ENCODE measurements at places on chromosomes 1 and 21. TPM values are rescaled to one million over a fixed set of nuclear protein-coding genes. Genes with fewer than 3 reads are reported as not detected.

GRCh38 chr1:243494741-243495431 is 239.0 kb downstream of the SDCCAG8 start:
- DNase-seq, result no peak

- DNase-seq, result no peak
Measured at GRCh38 chr1:194930132-194930531, 1678.1 kb downstream of the KCNT2 start.

GRCh38 chr1:186082235-186082937 is 292.7 kb downstream of the TPR start:
- DNase-seq, result peak; percentile 99

DNA sequence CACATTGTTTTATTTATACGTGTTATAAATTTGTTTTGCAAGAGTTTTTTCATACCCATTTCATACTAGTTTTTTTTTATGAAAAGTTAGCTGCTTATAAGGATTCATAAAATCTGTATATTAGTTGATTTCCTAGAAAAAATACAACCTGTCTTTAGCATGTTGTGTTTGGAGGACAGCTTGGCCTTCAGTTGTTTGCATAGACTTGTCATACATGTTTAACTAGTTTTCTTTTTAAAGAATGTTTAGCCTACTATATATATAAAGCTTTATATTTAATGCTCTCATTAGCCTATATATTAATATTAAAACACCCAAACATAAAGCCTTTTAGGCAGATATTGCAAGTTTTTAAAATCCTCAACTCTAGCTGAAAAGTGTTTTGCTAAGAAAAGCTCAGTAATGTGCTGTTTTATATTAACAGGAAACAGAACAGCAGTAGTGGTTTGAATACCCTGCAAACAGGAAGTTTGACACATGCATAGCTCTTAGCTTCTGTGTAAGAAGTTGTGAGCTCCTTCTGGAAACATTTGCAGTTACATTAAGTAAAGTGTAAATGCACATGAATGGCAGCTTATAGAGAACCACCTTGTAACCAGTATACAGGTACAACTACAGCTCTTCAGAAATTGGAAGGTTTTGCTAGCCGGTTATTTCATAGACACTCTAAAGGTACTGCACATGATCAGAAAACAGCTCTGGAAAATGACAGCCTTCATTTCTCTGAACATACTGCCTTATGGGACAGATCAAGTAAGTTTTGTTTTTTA is at the start of gene PRKACB:
Gene PRKACB (plus strand): TSS at position 476 of the 770 bp plus-strand sequence. CDS start 91 bp downstream, at position 567.
- peak; percentile 3 for DNase-seq

DNA sequence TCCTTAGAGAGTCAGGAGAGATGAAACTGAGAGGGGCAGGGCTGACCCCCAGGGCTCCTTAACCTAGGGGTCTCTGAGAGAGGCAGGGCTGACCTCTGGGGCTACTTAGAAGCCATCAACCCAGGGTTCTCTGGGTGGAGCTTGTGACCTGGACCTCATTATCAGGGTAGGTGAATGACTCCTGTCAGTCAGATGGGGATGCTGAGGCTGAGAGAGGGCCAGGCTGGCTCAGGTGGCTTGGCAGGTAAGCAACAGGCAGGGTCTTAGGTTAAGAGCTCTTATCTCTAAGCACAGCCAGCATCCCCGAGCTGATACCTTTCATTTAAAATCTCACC is 160.9 kb downstream of the PTPRU start:
- no peak for DNase-seq

The USH2A gene
- total RNA-seq, result not detected

The HECTD3 gene
- total RNA-seq, result 22.9 TPM

The VTCN1 gene
- total RNA-seq, result not detected

The MT1HL1 gene
- not detected for total RNA-seq

The RBP7 gene
- 0.77 TPM for total RNA-seq

All from dermis microvascular lymphatic vessel endothelial cell (primary cell).